ENCODE measurements at places on chromosomes 12 and 14. TPM values are rescaled to one million over a fixed set of nuclear protein-coding genes. Genes with fewer than 3 reads are reported as not detected.

- DNase-seq = no peak
Measured at GRCh38 chr14:65255029-65255545, 152.8 kb upstream of the MAX start.

DNA sequence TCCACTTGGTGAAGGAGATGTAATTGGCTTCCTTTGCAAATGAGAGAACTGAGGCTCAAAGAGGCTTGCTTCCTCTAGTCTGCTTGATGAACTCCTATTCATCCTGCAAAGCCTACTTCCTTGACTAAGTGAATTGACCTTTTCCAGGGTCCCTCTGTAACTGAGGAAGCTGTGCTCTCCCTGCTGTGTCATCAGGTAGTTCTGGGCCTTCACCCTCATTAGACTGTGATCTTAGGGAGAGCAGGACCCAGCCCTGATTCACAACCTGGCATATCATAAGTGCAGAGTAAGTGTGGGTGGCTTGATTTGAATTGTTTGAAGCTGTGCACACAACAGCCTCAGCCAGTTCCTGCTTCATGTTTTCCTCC is 16.3 kb downstream of the ASB2 start:
- no peak for DNase-seq

GRCh38 chr12:106269150-106269771 is 21.4 kb upstream of the CKAP4 start:
- DNase-seq = no peak

GRCh38 chr12:93079976-93080375 is 150.9 kb upstream of the EEA1 start:
- no peak for DNase-seq

DNA sequence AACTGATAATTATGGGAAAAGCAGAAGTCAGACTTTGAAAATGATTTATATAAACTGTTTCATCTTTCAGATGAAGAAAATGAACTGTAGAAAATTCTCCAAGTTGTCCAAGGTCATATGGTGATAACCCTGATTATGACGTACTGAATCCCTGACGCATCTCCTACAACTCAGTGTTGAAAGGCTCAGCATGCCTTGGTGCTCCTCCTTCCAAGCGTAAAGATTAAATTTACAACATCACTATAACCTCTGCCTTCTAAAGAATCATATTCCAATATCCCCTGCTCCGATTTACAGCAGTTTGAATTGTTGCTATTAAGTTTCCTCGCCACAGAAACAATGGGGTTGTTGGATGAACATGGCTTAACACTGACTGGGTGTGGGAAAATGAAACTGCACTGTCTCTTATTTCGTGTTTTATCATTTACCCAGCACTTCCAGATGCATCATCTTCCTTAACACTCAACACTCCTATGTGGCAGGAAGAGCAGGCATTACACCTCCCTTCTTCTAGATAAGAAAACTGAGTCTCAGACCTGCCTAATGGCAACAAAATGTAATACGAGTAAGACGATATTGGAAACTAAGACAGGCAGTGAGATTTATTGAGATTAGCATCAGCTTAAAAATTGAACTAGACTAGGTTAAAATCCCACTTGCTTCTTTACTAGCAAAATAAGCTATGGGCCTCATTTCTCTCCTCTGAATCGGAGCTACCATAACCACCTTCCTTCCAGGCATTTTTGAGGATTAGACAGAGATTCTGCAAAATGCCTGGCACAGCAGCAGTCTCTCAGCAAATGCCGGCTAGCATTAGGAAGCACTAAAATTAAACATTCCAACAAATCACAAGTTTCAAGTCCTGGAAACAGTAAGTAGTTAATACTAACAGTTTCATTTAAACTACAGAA is 74.2 kb downstream of the PPM1H start:
- no peak for DNase-seq

DNA sequence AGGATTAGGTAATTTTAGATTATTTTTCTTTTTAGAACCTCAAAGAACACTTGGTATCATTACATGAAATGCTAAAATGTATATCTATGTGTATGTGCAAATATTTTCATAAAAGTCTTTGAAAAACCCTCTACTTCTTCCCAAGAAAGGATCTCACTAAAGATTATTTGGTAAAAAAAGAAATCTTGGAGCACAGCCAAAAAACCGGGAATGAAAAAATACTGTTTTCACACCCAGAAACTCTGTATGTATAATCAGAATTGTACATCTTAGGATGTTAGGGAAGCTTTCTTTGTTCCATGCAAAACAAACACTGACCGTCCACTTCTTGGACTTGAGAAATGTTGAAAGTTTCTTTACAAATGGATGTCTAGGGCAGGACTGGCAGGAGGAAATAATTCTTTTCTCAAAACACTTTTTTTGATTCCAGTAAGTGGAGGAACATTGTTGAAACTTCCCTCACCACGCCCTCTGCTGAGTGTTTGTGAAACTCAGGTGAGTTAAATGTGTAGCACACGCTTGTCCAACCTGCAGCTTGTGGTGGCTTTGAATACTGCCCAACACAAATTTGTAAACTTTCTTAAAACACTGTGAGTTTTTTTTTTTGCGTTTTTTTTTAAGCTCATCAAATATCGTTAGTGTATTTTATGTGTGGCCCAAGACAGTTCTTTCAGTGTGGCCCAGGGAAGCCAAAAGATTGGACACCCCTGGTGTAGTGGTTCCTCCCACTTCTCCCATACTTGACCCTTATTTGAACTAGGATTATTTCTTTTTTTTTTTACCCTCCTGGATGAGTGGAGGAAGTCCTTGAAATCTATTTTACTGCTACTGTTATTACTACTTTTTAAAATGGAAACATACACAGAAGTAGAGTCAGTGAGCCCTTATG is 26.6 kb downstream of the FBXO34 start:
- DNase-seq = no peak

- DNase-seq = no peak
Measured at GRCh38 chr12:90226211-90226610, 517.6 kb upstream of the ATP2B1 start.

GRCh38 chr12:79886917-79887519 is 47.9 kb downstream of the PPP1R12A start:
- DNase-seq = no peak

DNA sequence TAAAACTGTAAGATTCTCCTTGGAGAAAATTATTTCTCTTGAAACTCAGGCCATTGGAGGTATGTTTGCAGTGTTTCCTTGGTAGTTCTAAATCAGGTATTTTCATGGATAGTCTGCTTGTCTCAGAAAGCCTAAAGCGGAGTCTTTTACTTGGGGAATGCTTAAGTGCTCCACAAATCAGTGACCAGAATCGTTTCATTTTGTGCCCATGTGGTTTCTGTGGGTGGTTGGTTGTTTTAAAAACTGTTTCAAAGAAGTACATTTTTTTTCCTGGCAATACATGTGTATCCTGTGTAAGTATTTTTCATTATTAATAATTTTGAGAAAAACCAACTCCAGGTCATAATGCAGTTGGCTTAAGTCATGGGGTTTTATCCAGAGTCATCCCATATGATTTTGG is 33.6 kb downstream of the CCDC91 start:
- no peak for DNase-seq

DNA sequence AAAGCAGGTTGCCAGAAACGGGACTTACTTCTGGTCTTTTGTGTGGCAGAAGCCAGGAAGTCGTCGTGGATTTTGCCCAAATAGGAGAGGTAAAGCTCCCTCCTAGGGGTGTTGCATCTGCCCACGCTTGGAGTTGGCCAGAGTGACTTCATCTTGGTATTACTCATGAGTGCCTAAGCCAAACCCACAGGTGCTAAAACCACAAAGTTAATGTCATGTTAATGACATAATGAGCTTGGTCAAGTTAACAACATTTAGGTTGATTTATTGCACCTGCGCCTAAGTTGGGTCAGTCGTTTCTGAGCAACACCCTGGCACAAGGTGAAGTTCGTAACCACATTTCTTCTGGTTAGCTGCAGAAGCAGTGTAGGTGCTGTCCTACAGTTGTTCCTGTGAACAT is 225.2 kb downstream of the FUT8 start:
- no peak for DNase-seq

DNA sequence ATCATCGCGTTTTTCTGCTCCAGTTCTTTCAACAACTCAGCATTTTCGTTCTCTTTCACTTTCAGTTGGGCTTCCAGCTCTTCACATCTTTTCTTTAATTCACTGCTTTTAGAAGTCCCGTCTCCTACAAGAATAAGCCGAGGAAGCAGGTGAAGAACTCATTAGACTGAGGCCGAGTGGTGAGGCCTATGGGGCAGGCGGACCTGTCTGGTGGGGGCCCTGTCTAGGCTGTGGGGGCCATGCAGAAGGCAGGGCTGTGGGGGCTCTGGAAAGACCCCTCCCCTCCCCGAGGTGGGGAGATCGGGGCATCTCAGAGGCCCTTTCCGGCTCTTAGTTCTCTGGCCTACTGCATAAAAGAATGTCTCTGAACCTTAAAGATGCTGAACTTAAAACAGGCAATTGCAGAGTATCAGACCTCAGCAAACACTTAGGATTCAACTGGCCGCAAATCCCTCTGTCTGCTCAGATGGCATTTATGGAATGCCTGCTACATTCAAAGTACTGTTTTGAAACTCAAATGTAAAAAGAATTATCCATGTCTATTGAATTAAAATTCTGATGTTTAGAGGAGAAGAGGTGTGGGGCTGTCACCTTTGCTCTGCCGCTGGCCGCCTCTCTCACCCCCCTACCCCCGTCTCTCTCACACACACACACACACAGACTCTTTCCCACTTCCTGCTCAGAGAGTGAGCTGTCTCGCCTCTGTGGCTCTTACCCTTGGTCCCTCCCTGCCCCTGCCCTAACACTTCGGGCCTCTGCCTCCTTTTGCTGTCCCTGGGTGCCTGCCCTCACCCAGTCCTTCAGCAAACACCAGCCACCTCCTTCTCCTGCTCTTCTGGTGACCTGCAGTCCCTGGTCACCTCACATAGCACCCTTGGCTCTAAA is 34.7 kb downstream of the CCDC92 start:
- DNase-seq = no peak

- no peak for DNase-seq
Measured at GRCh38 chr14:63901434-63902085, 48.8 kb downstream of the SYNE2 start.

DNA sequence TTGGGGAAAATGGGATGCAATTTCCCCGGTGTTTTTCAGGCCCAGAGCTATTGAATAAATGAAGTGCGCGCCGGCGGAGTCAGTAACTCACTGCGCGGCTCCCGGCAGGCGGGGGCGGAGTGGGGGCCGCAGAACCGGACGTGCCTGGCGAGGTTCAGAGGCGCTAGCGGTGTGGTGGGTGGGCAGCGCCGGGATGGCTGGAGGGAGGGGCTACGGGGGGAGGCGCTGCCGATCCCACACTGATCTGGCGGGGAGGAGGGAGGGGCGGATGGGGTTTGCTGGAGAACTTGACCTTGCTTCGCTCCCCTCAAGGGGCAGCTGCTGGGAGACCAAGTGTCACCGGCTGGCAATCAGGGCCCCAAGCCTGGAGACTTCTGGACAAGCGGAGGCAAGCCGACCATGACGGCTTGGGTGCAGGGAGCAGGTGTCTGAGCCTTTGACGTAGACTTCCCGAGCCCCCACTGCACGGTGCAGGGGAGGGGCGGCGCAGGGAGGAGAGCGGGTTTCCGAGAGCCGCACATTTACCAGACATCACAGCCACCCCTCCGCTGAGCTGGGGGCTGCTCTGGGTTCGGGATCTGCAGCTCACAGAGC is 174.1 kb upstream of the RTL1 start:
- DNase-seq = no peak

GRCh38 chr14:78535041-78535440 is 364.9 kb downstream of the NRXN3 start:
- DNase-seq = no peak

DNA sequence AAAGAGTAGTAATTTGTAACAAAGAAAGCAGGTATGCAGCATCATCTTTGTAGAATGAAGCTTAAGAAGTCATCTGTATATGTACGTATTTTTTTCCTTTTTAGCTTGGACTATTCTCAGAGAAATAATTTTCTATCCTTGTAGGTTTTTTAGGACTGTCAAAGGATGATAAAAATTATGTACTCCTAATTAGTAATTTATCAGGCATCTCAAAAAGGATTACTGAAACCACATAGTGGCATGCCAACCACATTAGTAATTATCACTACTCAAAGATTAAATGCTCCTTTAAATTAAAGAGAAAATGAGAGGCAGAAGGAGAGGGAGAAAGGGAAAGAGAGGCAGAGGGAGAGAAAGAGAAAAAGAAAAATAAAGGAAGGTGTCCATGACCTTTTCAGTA is 17.3 kb downstream of the TTC8 start:
- no peak for DNase-seq

- no peak for DNase-seq
Measured at GRCh38 chr12:12713932-12714275, 3.3 kb upstream of the CDKN1B start.

DNA sequence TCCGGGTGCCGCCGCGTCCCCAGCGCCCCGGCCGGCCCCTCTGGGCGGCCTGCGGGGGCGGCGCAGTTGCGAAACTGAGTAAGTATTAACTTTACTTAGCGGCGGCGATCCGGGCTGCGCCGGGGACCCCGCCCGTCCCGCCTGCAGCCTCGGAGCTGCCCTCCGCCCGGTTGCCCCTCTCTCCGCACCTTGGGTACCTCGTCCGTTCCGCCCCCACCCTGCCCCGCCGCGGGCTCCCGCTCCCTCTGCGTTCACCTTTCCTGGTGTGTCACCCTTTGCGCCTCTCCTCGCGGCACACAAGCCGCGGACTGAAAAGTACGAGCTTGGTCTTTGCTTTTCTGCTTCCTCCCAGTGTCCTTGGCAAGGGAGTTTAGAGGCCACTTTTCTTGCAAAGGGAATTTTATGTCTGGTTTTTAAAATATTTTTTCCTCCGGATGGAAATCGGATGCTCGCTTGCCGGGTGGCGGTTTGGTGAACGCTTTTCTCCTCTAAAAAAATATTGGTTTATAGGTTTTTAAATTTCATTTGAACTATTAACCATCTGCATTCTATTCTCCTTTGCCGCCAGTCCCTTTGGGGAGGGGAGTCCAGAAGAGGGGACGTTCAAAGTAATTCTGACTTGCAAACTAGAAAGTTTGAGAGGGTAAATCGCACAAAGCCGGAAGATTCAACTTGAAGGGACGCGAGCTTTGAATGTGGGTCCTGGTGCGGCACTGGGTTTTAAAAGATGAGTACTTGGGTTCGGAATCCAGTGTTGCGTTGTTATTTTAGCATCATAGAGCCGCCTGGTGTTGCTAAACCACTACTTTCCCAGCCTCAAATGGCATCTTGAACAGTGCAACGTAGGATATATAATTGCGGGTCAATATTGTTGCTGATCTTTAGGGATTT is 834 bp downstream of the RASSF8 start:
- DNase-seq = no peak

- no peak for DNase-seq
Measured at GRCh38 chr12:50073206-50073605, 11.9 kb upstream of the SMARCD1 start.

Gene LHX5
- not detected for polyA plus RNA-seq

Gene CMA1
- not detected for polyA plus RNA-seq

Gene MFAP5
- 143 TPM for polyA plus RNA-seq

Gene OR6C2
- polyA plus RNA-seq = not detected

Gene TMTC2
- 13.0 TPM for polyA plus RNA-seq

Gene ATL1
- polyA plus RNA-seq = 6.1 TPM

Gene FAR2
- polyA plus RNA-seq = 10.5 TPM

Gene SLC25A21
- polyA plus RNA-seq = 1.2 TPM

Gene KRT86
- 0.33 TPM for polyA plus RNA-seq

Gene KLRB1
- polyA plus RNA-seq = 1.1 TPM

Gene PPP4R4
- polyA plus RNA-seq = 0.13 TPM

Gene TRPV4
- polyA plus RNA-seq = 0.75 TPM

Gene CD163
- 14.5 TPM for polyA plus RNA-seq

Gene ZFHX2
- 1.5 TPM for polyA plus RNA-seq

Measured in forelimb muscle (tissue), 1 donor.